ENCODE measurements at places on chromosomes 7 and 10.
A peak's percentile ranks its signal among the peaks of the same experiment; 100 is the strongest.

DNA sequence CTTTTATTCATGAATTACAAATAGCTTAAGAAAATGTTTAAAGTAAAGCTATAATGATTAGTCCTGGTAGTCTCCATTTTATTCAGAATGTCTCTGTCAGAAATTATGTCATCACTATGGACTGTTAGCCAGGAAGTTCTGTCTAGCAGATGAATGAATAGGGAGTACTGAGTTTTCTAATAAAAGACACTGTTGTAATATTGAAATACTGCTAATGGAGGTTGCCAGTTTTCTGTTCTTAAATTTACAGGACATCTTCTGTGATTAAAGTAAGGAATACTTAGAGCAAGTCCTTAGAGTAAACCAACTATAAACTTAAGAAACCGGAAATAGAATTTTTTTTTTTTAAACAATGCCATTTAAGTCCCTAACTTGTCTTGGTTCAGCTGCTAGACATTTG, 309.8 kb downstream of the ADK start:
- no peak for DNase-seq

DNA sequence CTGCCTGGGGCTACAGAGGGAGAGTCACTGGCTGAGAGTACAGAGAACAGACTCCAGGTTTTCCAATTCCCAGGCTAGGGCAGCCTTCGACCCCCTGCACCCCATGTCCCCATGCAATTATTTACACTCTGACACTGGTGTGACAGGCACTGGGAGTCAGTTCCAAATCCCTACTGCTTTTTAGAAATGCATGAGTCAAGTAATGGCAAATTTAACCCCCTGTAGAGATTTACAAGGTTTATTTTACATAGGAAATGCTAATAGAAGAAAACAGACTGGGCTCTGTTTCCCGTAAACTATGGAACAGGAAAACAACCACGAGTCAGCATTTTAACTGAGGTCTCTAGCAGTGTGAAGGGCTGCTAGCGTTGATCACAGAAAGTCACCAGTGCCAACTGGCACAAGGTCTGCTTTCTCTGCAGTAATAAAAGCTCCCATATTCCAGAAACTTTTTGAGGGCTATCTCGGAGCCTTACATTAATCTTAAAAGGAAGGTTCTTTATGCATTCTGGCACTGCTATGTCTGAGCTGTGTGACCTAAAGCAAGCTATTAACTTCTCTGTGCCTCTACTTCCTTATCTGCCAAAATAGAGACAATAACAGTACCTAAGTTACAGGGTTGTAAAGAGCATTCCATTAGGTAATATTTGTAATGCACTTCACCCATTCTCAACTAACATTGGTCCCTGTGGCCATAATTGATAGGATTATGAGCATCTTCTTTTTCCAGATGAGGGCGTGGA, 28.2 kb downstream of the NOD1 start:
- no peak for DNase-seq

DNA sequence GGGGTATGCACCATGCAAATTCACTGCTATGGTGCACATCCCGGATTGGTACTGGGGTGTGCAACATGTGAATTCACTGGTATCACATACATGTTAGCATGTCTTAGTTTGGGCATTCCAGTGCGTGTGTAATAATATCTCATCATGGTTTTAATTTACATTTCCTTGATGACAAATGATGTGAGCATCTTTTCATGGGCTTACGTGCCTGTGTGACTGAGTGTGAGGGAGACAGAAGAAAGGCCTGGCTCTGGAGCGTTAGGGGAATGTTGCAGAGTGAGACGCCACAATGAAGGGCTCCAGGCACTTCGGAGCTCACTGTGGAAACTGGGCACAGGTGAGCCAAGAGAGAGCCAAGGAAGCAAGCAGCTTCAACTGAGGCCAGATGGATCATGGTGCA, 162.6 kb downstream of the UBE2H start:
- DNase-seq = no peak

GRCh38 chr7:41107938-41108448, 594.9 kb downstream of the INHBA start:
- DNase-seq = no peak

- peak; percentile 49 for DNase-seq
Measured at GRCh38 chr10:122435212-122435827, 19.1 kb upstream of the ARMS2 start.

DNA sequence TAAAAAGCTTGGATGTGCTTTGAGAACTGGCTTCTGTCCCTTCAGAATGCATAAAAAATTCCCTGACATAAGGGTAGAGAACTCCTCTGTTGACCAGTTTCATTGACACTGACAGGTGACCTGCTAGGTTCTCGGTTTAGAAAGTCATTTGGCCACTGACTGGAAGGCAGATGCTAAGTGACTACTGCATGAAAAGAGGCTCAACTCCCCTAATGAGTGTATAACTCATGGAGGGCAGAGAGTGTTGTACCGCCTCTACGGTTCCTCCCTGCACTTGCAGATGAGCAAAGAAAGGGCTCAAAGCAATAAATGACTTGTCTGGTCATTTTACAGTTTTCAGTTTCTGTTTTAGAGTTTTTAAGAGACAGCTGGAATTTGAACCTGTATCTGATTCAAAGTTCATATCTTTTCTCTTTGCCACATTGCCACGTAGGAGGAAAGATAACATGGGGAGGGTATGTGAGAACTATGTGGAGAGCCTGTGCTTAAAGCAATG, 2.9 kb upstream of the FGL2 start:
- DNase-seq = no peak

- peak; percentile 47 for DNase-seq
Measured at GRCh38 chr7:155796381-155797261, 15.6 kb downstream of the SHH start.

- no peak for DNase-seq
Measured at GRCh38 chr10:58921421-58921855, 255.0 kb upstream of the PHYHIPL start.
